ENCODE measurements at places on chromosomes 5 and 9. TPM values are rescaled to one million over a fixed set of nuclear protein-coding genes. Genes with fewer than 3 reads are reported as not detected.

DNA sequence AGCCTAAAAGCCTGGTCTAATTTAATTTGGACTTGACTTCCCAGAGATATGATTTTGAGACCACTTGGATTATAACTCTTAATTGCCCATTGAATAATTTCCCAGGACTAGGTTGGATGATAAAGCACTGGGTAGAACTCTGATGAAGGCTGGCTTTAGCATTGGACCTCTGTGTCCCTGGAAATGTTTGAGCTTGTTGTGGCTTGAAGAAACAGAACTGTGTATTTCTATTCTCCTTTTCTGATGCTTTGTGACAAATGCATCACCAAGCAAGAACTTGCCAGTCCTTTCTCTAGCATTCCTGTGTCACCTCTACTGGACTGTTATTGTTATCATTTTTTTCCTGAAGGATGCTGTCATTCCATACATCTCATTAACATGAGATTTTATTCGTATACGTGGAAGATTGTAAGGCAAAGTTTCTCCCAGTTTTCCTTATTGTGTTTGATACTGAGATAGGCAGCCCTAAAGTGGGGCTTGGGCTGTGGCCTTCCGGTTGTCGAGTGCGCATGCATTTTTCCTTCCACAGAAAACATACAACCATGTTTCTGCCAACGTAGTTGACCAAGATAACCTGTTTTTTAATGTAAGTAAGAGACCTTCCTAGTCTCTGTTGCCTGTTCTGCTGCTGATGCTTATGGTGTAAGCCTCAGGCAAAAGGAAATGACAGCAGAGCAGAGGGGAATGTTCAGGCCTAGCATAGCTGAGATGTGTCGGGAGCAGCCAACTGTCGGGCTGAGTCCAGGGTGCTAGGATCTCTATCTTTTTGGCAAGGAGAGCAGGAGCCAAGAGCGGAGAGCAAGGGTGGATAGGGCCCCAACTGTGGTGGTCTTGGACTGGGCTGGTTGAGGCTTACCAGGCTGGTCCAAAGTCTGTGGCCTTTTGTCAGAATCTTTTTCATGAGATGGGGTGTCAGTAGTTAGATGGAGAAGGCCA lies 2.3 kb downstream of the NTRK2 start:
- H3K4me1 ChIP-seq, result no peaks in the 10 kb centered on the region
- H3K27ac ChIP-seq, result no peak overlapping the region
- DNase-seq, result no peak
- H3K36me3 ChIP-seq, result no peaks in the 10 kb centered on the region

DNA sequence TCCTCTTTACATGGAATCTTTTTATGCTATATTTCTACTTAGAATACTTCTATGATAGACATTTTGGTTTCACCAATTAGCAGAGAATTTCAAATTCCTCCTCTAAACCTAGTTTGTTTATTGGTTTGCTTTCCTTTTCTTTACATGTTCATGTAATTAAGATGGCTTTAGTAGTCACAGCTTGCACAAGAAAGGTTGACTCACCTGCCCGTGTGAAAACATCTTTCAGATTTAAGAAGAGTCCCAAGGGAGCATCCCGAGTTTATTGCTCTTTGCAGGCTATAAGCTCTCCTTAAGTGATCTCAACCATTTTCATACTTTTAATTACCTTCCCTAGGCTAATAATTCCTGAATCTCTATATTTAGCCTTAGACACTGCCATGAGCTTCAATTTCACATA lies 28.9 kb downstream of the TYRP1 start:
- peak overlapping the region; percentile 22 for H3K27ac ChIP-seq
- DNase-seq, result no peak
- peaks cover 23% of the 10 kb centered on the region for H3K4me1 ChIP-seq
- H3K36me3 ChIP-seq, result no peaks in the 10 kb centered on the region
- H3K27me3 ChIP-seq, result no peaks in the 10 kb centered on the region

DNA sequence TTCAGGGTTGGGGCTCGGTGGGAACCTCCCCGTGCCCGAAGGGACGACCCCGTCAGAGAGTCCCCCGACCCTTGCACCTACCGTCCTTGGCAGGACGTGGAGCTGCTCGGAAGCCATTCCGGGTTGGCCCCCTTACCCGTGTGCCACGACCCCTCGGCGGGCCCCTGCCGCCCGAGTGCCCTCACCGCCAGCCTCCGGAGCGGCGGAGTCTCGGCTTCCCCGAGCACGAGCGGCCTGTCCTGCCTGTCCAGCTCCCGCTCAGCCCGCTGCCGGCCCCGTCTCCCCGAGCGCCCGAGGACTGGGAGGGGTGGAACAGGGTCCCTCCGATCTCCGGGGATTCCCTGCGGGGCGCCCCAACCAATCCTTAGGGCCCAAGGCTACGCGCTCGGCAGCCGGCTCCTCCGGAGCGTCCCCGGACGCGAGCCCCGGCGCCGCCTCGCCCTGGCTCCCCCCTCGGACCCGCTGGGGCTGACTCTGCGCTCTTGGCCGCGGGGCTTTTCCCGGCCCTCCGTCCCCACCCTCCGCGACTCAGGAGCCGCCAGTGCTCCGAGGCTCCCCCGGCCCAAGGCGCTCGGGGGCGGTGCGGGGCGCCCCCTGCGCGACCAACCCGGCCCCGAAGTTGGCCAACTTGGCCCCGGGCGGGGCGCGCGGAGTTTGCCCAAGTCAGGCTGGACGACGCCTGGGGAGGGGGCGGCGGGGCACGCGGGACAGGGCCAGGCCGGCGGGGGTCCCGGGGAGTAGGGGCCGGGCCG lies 654 bp downstream of the ADAMTS2 start:
- H3K4me3 ChIP-seq, result no peak overlapping the region
- DNase-seq, result no peak
- H3K27ac ChIP-seq, result no peak overlapping the region
- peaks cover 86% of the 10 kb centered on the region for H3K27me3 ChIP-seq

DNA sequence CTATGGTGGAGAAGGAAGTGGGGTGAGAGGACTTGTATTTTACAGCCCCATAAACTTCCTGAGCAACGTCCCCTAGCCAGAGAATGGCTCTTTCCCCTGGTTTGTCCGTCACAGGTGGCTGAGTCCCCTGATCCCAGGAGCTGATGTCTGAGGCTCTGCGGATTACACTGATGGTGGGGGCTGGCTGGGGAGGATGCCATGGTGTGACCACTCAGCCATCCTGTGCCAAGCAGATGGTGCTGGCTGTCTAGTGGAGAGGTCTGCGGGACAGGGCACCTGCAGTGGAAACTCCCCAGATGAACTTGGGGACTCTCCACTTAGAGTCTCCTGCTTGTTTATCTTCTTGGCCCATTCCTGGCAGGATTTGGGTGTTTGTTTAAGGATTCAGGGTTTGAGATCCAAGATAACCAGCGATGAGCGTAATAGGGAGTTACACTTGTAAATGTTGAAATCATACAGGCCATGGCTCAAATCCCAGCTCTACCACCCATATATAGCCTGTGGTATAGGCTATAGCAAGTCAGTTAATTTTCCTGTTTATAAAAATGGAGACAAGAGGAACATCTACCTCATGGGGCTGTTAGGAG lies 4.7 kb upstream of the PTGS1 start:
- H3K27ac ChIP-seq, result no peak overlapping the region
- H3K4me1 ChIP-seq, result peaks cover 23% of the 10 kb centered on the region
- peak; percentile 34 for DNase-seq
- peaks cover 1% of the 10 kb centered on the region for H3K27me3 ChIP-seq

BSPRY gene
- 22.6 TPM for total RNA-seq

RASGRF2 gene
- total RNA-seq, result not detected

ARHGEF37 gene
- total RNA-seq, result 5.2 TPM

PRDM12 gene
- not detected for total RNA-seq
